ENCODE measurements at places on chromosomes 4 and X.

GRCh38 chrX:74931214-74931613, 6.0 kb upstream of the NEXMIF start:
- DNase-seq, result no peak

- DNase-seq, result no peak
These were observed 80.2 kb downstream of the DIAPH2 start for GRCh38 chrX:96764864-96765263.

- DNase-seq, result no peak
These were observed 11.9 kb downstream of the NXF3 start for GRCh38 chrX:103081051-103081450.

DNA sequence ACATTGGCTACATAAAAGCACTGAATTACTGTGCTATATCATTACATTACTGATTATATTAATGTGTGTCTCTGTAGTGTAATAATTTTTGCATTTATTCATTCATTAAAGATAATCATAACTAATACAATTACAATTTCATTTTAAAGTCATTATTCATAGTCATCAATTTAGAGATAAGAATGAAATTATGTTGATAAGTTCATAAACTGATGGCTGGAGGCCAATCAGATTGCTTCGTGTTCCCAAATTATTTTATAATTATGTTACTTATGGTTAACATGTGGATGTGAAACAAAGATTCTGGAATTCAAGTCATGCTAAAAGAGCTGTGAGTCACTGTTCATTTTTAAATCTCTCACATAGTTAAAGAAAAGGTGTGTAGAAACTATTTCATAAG, 223.4 kb upstream of the HAND2 start:
- DNase-seq, result no peak

- DNase-seq, result no peak
These were observed 10.0 kb downstream of the MAB21L2 start for GRCh38 chr4:150591904-150592303.

DNA sequence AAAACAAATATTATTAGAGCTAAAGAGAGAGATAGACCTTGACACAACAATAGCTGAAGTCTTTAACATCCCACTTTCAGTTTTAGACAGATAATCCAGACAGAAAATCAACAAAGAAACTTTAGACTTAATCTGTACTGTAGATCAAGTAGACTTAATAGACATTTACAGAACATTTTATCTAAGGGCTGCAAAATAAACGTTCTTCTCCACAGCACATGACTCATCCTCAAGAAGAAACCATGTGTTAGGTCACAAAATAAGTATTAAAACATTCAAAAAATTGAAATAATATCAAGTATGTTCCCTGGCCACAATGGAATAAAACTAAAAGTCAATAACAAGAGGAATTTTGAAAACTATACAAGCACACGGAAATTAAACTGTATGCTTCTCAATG, 1510.3 kb upstream of the PCDH10 start:
- no peak for DNase-seq

- DNase-seq, result no peak
These were observed 63.2 kb upstream of the UGT2B7 start for GRCh38 chr4:69032847-69033638.

DNA sequence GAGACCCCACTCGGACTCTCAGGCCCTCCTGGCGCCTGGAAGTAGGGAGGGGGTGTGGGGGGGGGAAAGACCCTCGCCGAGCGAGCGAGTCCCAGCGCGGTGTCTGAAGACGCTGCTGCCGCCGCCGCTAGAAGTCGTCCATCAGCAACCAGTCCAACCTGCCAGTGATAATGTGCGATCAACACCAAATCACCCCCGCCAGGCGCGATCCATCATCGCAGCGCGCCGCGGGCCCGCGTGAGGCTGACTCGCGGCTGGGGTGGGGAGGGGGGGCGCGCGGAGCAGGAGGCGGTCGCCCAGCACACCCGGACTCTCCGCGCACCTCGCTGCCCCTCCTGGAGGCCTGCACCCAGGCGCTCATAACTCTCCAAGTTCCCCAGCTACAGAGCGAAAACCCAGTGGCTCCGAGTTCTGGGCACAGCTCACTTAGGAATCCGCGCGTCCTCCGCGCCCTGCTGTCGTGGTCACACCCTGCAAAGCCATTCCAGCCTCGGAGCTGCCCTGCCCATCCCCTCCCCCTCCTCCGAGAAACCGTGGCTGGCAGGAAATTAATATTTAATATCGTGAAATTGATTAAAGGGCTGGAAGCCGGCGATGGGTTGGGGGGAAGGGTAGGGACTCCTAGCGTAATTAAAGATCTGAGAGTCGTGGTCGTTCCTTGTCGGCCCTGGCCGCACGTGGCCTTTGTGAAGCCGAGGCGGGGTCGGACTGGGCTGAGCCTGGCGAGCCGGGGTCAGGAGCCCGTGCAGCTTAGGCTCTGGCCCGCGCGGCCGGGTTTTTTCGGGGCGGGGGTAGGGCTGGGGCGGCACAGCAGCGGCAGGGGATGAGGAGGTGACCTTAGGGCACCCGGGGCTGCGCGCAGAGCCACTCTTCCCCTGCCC, 58.1 kb upstream of the BCOR start:
- DNase-seq, result peak; percentile 56

- DNase-seq, result no peak
These were observed 96.4 kb upstream of the ARX start for GRCh38 chrX:25112156-25112555.

DNA sequence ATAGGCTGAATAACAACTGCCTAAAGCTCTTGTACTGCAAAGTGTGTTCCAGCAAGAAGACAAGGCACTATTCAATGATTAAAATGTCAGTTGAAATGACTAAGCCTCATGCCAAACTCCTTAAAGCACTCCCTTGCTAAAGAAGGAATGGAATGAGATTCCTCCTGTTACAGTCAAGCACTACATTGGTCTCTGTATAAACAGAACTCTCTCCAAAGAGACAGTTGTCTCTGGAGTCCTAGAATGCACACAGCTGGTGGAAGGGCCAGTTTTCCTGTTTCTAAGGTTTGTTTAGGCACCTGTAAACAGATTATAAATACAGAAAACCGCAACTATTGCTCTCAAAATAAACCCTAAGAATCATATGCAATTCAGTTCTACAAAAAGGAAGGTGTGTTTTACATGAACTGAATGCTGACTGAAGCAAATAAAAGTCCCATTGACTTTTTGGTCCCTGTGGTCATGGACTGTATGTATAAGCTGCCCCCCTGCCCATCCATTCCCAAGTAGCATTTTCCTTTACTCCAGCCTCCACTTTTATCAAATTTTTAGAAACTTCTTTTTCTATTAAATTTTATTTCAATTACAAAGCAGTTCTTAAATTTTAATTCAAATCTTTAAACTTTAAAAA, 47.0 kb downstream of the FAT1 start:
- no peak for DNase-seq

DNA sequence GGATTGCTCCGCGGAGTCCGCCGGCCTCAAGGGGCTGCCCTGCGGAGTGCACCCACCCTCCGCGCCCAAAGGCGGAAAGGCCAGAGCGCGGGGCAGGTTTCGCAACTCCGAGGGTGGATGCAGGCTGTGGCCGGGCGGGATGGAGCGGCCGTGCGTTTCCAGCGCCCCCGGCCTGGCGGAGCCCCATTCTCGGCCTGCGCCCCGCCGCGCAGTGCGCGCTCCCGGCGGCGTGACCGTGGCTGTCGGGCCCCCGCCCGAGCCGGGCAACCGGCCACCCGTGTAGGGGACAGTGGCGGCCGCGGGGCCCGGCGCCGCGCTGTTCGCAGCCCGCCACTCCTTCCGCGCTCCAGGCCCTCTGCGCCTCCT, 331 bp downstream of the SETD7 start:
- DNase-seq, result no peak

DNA sequence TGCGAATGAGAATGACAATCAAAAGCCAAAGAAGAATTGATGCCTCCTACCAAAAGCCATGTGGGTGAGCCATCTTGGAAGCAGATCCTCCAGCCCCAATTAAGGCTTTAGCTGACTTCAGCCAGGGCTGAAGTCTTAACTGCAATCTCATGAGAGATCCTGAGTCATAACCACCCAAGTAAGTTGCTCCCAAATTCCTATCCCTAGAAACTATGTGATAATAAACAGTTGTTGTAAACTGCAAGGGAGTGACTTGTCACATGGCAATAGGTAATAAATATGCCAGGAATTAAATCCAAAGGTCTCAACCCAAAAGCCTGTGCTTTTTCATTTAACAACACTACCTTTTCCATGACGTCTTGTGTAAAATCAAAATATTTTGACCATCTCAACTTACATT, 154.2 kb upstream of the TBL1X start:
- no peak for DNase-seq

- DNase-seq, result no peak
These were observed 99.5 kb upstream of the FAM9B start for GRCh38 chrX:9133426-9133825.

- DNase-seq, result no peak
These were observed 39.8 kb downstream of the NHS start for GRCh38 chrX:17414839-17415238.

- DNase-seq, result no peak
These were observed 26.6 kb downstream of the VSIG4 start for GRCh38 chrX:66013194-66013816.

GRCh38 chr4:53617101-53617680, 25.9 kb upstream of the LNX1 start:
- no peak for DNase-seq

DNA sequence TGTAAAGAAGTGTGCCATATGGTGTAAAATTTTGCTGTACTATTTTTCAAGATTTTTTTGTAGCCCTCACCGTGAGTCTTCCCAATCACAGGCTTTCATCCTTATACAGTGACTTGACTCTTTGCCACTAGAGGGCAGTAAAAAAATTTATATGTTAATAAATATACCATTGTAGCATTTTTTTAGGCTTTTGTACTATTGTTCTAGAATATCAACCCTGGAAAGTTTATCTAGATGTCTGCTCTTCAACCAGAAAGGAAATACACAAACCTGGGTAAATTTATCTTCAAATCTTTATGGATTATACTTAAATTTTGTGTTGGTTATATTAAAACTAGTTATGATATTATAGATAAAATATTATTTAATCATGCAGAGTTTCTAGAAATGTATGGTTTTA, 235.3 kb downstream of the TENM3 start:
- peak; percentile 22 for DNase-seq

GRCh38 chr4:72468904-72469502, 100.0 kb downstream of the ADAMTS3 start:
- peak; percentile 40 for DNase-seq

DNA sequence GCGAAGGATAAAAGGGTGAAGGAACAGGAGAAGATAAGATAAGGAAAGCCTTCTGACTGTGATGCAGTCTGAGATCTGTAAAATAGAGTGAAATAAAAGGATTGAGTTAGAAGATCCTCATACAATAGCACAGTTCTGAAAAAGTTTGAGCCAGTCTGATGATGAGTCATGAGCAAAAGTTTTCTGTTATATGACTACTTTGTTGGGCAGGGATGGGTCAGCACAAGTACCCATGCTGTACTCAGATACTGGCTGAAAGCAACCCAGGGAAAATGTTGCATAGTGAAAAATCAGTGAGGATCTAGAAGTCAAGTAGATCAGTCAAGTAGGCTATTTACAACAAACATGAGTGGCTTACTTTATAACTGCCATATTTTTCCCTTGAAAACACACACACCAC, 253.5 kb downstream of the PCDH10 start:
- no peak for DNase-seq

DNA sequence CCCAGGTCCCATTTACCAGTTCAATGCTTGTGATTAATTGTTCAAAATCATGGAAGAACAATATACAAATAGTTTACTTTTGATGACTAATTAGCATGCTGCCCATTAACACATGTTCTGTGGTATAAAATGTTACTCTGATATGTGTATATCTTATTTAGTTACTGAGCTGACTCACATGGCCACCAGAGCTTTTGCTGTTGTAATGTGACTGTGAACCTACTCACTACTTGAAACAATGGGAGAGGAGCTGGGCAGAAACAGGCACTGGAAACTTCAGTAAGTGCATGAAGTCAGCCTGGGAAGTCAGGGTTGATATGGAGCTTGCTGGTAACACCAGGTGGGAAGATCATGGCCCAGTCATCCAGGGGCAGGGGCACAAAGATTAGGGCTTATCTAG, 72.7 kb upstream of the MAD2L1 start:
- no peak for DNase-seq

DNA sequence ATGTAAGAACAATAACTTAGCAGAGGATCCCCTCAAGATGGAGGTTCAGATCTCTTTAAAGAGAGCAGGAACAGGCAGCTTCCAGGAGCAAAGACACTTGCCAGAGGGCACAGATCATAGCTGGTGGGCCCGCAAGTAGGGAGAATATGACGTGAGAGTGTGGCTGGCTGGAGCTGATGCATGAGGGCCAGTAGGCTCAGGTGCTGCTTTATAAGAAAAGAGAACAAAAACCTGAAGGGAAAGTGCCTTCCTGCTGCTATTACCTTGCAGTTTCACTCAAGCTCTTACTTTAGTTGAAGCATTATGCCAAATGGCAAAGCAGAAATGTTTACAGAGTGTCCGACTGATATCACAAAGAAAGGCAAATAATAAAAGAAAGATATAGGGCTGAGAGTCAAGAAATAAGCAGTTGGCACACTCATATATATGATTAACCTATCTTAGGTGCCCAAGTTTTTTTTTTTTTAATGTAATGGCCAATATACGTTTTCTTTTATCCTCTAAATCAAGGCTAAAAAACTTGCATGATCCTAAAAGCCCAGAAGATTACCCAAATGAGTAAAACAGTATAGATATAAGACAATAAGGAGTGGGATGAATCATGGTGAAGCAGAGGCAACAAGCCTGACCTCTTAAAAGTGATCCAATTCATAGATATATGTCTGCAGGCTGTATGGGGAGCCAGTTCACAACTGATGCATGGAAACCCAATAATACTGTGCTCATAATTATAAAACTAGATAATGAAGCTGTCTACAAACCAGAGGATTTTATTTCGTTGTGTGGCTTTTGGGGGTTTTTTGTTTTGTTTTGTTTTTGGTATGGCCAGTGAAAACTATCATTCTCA, 12.6 kb downstream of the NR0B1 start:
- no peak for DNase-seq

GRCh38 chrX:130165181-130165702, 399 bp downstream of the AIFM1 start:
- DNase-seq, result peak; percentile 24

GRCh38 chrX:103774070-103774642, 2.5 kb upstream of the PLP1 start:
- no peak for DNase-seq

DNA sequence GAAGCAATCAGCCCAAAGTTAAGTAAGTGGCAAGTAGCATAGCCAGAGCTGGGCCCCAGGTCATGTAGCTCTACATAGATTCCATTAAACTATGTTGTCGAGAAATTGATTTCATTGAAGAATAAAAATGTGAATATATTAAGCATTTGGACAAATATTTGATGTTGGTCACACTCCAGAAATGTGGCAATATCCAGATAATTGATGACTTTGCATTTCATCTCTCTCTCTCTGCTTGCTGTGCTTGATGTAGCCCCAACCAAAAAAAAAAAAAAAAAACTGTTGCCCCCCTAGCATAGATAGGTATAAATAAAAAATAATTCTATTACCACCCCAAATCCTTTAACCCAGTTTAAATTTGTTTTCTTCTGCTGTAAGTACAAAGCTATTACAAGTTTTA, 7.5 kb upstream of the NDST3 start:
- no peak for DNase-seq

DNA sequence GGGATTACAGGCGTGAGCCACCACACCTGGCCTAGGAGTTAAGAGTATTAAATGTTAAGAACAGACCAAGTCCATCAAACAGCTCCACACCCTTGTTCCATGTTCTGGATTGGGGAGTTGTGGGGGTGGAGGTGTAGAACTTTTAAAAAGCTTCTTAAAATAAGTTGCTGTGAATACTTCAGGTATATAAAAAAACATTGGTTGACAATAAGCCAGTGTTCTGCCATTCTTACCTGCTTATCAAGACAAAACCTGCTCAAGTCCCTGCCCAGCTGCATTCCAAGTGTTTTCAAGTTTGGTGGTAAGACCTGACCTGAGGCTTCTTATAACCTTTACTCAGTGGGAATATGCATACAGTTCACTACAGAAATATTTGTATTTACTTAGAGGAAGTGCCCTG, 6.4 kb downstream of the RBM3 start:
- DNase-seq, result no peak

All from K562 (cell line).